SK-MEL-5 (cell line): ENCODE measurements at places on chromosomes 13 and 19.

GRCh38 chr19:21440321-21440720 is 43.4 kb downstream of the ZNF493 start:
- DNase-seq = no peak

GRCh38 chr19:46726551-46726950 is 9.6 kb upstream of the PRKD2 start:
- no peak for DNase-seq

DNA sequence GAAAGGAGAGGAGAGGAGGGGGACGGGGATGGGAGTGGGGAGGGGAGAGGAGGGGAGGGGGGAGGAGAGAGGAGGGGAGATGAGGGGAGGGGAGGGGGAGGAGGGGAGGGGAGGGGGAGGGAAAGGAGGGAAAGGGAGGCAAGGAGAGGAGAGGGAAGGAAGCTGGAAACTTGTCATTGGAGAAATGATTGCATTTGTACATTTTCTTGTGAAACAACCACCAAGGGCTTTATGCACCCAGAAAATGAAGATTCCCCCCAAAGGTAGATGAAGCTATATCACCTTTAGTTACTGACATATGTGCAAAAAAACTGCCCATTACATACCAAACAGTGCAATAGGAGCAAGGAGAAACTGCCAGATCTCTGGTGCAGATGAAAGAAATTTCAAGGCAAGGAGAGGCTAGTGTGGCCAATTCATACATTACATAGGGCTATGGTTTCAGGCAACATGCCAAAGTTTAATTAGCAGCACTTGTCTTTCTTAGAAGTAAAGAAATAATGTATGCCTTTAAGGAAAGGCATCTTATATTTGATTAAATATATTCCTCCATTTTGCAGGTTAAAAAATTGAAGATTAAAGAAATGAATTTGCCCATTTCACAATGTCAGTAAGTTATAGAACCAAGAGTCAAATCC is 49.5 kb upstream of the STK24 start:
- no peak for DNase-seq

GRCh38 chr13:49112782-49113525 is 107.2 kb upstream of the MLNR start:
- no peak for DNase-seq

- DNase-seq = peak; percentile 10
These were observed 31.3 kb downstream of the TEX26 start for GRCh38 chr13:30963791-30964190.

GRCh38 chr13:25741796-25742195 is 310.0 kb downstream of the SHISA2 start:
- DNase-seq = no peak

- DNase-seq = no peak
These were observed 592.6 kb downstream of the TBC1D4 start for GRCh38 chr13:74889321-74889720.

- DNase-seq = no peak
These were observed 148.7 kb downstream of the FOXO1 start for GRCh38 chr13:40517486-40518480.

GRCh38 chr19:45785781-45786532 is 3.7 kb upstream of the DMPK start:
- DNase-seq = no peak

GRCh38 chr19:43674183-43674582 is 4.2 kb upstream of the PLAUR start:
- DNase-seq = no peak

DNA sequence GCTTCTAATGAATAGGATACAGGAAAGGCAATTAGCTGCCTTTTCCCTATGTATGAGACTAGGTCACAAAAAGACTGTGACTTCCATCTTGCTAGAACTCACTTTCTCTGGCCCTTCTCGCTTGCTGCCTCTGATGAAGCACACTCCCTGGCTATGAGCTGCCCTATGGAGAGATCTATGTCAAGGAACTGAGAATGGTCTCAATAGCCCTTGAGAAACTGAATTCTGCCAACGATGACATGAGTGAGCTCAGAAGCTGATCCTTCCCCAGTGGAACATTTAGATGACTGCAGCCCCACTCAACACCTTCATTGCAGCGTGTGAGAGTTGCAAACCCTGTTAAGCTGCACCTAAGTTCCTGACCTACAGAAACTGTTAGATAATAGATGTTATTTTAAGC is 309.8 kb downstream of the COG6 start:
- no peak for DNase-seq

DNA sequence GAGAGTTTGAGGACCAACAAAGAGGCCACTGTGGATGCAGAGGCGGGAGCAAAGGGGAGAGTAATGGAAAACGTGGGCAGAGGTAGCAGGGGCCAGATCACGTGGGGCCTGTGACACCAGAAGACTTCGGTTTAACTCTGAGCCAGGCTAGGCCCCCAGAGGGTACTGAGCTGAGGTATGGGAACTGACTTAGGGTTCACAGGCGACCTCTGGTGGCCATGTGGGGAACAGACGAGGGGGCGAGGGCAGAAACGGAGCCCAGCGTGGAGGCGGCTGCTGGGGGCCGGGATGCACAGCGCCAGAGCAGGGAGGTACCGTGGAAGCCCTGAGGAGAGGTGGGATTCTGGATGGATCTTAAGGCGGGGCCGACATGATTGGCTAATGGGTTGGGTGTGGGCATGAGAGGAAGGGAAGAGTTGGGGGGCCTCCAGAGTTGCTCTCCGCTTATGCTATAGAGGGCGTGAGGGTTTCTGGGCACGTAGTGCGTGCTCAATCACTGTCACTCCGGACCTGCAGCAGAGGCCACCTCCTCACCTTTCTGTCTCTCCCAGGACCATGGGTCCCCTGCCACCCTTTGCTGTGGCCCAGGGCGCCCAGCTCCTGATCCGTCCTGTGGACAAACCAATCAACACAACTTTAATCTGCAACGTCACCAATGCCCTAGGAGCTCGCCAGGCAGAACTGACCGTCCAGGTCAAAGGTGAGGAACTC is 13.7 kb downstream of the PVR start:
- DNase-seq = peak; percentile 69

- peak; percentile 14 for DNase-seq
These were observed 31.1 kb upstream of the CYP2S1 start for GRCh38 chr19:41161903-41162302.

GRCh38 chr19:55644191-55644833 is 863 bp downstream of the ZNF581 start:
- no peak for DNase-seq

- DNase-seq = no peak
These were observed 1.1 kb downstream of the VSTM1 start for GRCh38 chr19:54062643-54063042.
